Stimulated activated CD4-positive, alpha-beta T cell treated with anti-CD3 and anti-CD28 coated beads, TNF-alpha, amount 100 ng/mL, for 48 hours (primary cell): ENCODE measurements at places on chromosomes 13 and 19.

- no peak for DNase-seq
These were observed 9.8 kb downstream of the PARP4 start for GRCh38 chr13:24502533-24503378.

DNA sequence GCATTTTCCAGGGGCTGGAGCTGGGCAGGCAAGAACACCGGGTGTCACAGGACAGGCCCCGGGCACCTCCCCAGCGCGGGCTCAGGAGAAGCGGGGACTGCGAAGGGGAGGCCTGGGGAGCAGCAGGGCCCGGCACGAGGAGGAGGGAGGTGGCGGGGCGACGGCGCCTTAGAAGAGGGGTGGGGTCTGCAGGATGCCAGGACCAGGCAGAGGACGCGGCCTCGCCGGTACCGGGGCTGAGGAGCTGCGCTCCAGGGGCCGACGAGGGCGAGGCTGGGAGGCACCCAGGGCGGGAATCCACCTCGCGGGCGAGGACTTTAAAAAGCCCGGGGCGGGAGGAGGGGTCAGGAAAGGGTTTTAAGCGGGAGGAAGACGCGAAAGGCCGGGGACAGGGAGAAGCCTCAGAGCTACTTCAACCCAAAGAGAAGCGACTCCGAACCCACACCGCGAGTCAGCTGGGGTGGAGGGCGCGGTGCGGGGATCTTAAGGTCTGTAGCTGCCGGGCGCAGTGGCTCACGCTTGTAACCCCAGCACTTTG lies 665 bp downstream of the ZNF347 start:
- DNase-seq, result no peak

GRCh38 chr13:110400786-110401533 lies 93.9 kb downstream of the COL4A2 start:
- no peak for DNase-seq

- DNase-seq, result no peak
These were observed 209.7 kb downstream of the RBM26 start for GRCh38 chr13:79196366-79196765.

DNA sequence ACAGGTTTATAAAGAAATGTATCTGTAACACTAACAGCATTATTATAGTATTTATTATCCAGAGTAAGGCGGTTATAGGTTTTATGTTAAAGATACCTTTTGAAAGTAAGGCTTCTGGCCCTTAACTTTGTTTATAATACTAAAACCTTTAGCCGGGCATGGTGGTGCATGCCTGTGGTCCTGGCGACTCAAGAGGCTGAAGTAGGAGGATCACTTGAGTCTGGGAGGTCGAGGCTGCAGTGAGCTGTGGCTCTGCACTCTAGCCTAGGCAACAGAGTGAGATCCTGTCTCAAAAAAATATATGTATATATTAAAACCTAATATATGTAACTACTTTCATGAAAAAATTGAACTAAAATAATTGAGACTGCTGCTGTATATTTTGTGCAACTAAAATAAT lies 98.7 kb upstream of the KLF5 start:
- DNase-seq, result no peak

DNA sequence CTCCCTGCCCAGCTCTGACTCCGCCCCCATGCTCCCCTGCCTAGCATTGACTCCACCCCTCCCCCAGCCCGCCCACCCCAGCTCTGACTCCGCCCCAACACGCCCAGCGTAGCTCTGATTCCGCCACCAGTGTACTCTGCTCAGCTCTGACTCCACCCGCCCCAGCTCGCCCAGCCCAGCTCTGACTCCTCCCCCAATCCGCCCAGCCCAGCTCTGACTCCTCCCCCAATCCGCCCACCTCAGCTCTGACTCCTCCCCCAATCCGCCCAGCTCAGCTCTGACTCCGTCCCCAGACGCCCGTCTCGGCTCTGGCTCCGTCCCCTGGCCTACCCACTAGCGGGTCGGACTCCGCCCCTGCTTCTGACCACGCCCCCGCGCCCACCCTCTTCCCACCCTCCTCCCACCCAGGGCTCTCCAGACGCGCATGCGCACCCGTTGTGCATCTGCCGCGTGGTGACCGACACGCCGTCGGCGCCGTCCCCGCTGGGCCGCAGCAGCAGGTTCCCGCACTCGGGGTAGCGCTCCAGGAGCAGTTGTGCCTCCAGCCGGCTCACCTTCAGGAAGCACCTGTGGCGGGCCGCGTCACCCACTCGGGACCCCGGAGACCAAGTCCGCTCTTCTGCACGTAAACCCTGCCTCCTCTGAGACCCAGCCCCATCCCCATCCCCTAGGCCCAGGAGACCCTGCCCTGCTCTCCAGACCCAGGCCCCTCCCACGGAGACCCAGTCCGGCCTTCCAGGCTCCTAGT lies 10.2 kb downstream of the STAP2 start:
- peak; percentile 91 for DNase-seq

DNA sequence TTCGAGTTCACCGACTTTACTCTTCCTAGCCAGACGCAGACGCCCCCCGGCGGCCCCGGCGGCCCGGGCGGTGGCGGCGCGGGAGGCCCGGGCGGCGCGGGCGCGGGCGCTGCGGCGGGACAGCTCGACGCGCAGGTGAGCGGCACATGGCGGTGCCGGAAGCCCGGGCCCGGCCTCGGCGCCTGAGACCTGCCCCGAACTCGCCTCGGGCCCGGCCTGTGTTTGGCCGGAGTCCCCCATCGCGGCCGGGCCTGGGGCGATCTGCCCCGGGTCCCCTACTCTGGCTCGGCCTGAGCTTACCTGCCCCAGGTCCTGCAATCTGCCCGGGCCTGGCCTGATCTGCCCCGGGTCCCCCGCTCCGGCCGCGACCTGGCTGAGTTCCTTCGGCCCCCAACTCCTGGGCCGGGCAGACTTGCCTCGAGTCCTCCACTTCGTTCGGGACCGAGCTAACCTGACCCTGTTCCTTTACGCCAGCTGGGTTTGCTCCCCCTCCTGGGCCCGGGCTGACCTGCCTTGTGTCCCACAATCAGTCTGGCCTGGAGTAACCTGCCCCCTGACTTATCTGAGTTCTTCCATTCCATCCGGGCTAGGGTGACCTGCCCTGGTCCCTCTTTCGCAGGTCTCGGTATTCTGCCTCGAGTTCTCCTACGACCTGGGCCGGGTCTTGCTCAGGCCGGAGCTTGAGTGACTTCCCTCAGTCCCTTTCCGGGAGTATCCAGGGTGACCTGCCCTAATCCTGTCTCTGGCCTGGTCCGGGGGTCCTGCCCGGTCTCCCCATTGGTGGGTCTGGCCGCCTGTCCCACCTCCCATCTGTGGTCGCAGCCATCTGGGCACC lies 764 bp downstream of the UPF1 start:
- DNase-seq, result no peak

DNA sequence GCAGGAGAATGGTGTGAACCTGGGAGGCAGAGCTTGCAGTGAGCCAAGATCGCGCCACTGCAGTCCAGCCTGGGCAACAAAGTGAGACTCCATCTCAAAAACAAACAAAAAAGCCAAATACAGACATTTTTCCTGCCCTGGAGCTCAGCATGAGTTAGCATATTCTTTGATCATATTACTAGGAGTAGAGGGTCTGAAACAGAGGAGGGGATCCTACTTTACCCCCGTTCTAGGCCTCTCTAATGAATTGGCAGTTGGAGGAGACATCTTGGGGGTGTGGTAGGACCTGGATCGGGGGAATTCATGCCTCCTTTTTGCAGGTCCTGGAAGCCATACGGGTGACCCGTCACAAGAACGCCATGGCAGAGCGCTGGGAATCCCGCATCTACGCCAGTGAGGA lies 12.3 kb downstream of the MISP start:
- no peak for DNase-seq

DNA sequence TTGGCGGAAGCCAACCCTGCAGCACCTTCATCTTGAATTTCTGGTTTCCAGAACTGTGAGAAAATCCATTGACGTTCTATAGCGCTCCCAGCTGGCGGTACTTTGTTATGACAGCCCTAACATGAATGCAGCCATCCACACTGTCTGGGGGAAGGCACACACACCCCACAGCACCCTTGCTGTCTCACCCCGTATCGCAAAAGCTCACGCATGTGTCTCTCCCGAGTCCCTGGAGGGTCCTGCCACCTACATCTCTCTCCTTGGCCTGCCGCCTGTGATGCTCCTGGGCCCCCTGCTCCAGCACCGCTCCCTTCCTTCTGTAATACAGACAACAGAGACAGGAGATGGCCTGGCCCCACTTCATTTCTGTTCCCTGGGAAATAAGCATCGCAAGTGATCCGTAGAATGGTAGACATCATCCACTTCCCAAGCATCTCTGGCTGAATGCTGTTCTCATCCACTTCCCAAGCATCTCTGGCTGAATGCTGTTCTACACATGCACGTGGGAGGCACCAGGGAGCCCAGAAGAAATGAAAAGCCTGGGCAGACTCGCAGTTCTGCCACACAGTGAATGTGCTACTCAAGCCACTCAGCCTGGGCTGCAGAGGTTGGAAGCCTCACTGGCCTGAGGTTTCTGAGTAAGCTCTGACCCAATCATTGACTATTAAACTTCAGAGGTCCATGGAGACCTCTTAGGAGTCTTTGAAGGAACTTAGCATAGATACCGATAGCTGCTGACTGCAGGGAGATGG lies 29.6 kb downstream of the EPN1 start:
- DNase-seq, result no peak

- DNase-seq, result no peak
These were observed 18.1 kb downstream of the DGKH start for GRCh38 chr13:42066542-42066941.

- no peak for DNase-seq
These were observed 135.7 kb downstream of the LMO7 start for GRCh38 chr13:75771818-75772217.
